ENCODE measurements at places on chromosomes 2 and 18.

- DNase-seq = no peak
Measured at GRCh38 chr2:169136885-169137534, 67.6 kb downstream of the DHRS9 start.

GRCh38 chr2:110157153-110157793, 41.7 kb upstream of the MALL start:
- DNase-seq = peak; percentile 49

- DNase-seq = no peak
Measured at GRCh38 chr2:103664690-103665089, 902.9 kb downstream of the TMEM182 start.

DNA sequence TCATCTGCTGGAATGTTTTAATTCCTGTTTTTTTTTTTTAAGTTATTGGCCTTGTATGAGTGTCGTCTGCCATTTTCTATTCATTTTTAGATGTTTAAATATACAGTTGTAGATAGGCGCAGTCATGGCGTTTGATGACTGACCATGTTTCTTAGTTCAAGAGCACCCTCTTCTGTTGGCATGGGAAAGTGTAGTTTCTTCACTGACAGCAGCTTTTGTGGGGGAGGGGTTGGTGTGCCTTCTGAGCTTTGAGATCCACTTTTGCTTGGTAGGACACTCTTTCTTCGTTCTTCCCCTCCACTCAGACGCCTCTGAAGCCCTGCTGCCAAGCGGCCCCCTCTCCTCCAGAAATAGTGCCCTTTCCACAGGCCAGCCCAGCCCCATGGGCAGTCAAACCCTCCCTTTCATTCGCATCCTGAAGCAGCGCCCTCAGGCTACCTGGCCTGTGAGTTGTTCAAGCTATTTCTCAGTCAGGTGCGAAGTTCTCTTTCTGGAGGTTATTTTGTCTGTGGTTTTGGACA, 492.0 kb downstream of the TNS1 start:
- DNase-seq = peak; percentile 77

- DNase-seq = no peak
Measured at GRCh38 chr2:101157272-101157671, 6.1 kb upstream of the TBC1D8 start.

DNA sequence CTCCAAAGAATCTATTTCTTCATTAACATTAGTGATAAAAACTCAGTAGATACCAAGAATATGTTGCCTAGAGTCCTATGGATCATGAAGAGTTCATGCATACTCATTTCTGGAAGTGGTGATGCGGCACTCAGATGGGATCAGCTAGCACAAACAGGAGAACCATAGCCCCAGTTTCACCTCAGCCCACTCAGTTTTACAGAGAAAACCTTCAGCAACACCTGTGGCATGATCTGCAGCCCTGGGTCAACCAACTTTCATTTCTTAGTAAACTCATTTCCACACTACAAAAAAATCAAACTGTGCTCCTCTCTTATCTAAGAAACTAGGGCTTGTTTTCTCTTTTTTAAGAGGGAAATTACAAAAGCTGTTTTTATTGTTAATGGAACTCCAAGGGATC, 569.4 kb downstream of the CCDC85A start:
- DNase-seq = no peak

DNA sequence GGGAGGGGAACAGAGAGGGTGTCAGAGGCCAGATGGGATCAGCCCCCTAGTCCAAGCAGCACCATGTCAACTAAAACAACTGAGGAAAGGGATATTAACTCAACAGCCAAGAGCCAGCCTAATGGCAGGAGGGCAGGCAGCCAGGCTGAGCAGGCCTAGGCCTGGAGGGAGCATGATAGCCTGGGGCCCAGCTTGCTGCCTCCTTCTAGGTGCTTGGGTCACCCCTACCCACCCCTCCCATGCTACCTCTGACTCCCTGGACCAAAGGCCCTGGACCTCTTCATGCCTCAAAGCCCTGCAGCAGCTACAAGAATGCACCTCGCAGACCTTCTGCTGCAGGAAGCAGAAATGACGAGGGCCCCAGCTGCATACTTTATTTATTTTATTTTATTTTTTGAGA, 22.1 kb upstream of the TNS1 start:
- DNase-seq = no peak

DNA sequence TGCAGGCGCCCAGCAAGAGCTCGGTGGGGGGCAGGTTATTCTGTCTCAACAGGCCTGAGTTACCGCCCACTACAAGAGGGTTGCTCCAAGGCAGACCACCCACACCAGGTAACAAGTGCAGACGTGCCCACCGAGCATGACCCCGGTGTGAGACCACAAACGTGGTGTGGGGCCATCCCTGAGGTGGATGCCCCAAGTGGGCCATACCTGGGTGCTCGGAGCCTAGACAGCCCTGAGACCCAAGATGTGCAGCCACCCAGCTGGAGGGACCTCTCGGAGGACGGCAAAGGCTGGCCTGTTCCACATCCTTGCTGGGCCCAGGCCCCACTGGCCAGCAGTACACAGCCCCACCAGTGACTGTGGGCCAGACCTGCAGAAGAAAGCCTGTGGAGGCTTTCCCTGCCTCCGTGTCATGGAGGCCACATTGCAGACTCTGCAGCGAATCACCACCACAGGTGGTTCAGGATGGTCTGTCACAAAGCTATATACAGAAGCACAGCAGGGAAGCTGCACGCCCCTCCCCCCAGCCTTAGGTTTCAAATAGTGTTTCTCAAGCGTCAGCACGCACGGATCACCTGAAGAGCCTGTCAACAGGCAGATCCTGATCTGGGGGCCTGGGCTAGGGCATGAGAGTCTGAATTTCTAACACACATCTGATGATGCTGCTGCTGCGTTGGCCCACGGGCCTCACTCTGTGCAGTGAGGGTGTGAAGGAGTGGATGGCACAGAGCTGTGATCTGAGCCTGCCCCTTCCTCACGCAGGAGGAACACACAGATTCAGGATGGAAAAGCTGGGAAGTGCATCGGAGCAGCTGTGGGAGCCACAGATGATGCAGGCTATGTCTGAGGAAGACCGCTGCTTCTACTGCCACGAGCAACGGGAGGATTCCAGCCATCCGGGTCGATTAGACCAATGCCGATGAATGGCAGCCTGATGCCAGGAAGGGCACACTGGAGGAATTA, 96.8 kb downstream of the UXS1 start:
- no peak for DNase-seq

- peak; percentile 87 for DNase-seq
Measured at GRCh38 chr2:3780477-3781402, 77.4 kb downstream of the DCDC2C start.

GRCh38 chr2:7703543-7704144, 786.4 kb downstream of the RNF144A start:
- no peak for DNase-seq

GRCh38 chr2:233349005-233349998, 5.0 kb upstream of the DGKD start:
- DNase-seq = peak; percentile 53

- no peak for DNase-seq
Measured at GRCh38 chr2:118300832-118301231, 212.6 kb downstream of the INSIG2 start.

GRCh38 chr2:97935719-97936161, 60.0 kb downstream of the TMEM131 start:
- no peak for DNase-seq

- DNase-seq = no peak
Measured at GRCh38 chr2:101300836-101301235, 7.7 kb downstream of the RNF149 start.

DNA sequence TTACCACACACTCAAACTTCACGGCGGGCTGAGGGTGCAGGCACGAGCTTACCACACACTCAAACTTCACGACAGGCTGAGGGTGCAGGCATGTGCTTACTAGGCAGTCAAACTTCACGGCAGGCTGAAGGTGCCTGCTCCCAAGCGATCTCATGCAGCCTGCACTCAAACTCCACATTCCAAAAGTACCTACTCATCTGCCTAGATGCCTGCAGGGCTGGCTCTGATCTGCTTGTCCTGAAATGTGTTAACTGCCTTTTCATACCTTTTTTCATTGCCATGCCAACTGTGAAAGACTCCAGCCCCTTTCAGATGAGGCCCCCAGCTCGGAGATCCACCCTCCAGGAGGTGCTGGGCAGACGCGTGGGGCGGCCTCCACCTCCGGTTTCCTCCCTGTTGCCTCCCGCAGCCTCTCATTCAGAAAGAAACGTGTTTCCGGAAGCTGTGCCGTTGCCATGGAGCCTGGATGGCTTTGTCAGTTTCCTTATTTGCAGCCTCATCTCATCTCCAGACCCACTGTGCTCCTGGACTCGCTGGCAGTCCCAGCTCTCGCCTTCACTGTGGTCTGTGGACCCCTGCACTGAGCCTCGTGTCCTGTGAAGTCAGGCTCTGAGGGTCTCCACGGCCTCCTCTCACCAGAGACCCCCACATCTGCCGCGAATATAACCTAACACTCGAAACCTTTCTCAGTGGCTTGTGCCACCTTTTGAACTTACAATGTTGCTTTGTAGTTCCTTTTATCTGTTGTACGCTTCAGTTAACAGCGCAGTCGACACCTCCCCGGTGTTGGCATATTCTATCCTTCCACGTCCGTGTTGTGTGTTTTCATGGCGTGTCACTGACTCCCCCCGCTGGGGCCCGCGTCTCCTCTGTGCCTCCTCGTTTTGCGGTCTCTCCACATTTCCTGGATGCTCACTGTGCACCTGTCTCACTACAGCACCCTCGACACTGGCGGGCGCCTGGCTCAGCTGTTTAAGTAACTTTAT, 106.1 kb upstream of the ALKAL2 start:
- peak; percentile 51 for DNase-seq

- no peak for DNase-seq
Measured at GRCh38 chr2:138421315-138421970, 80.1 kb upstream of the SPOPL start.

DNA sequence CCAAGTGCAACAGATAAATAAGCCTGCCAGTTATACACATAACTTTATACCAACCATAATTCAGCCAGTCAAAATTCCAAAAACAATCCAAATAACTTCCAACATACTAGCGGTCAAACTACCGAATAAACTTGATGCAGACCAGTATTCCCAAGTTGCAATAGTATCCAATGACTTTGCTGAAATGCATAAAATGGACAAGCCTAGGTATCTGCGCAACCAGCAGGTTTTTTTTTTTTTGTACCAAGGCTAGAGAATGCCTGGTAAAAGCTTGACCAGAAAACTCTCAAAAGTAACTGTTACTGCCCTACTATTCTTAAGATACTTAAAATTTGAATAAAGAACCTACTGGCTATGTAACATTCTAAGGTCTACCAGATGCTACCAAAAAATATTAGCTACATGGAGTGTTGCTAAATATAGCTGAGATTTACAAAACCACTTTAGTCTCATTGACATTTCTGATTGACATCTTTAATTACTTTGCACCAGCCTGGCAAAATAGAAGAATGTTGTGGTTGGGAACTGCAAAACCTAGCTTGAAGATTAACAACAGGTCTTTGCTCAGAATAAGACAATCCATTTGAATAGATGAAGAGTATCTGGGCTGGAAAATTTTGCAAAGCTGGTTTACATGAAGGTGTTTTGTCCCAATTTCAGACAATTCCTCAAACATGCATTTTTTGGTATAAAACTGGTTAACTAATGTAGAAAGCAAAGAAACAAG, 7.3 kb downstream of the SRSF7 start:
- DNase-seq = no peak

DNA sequence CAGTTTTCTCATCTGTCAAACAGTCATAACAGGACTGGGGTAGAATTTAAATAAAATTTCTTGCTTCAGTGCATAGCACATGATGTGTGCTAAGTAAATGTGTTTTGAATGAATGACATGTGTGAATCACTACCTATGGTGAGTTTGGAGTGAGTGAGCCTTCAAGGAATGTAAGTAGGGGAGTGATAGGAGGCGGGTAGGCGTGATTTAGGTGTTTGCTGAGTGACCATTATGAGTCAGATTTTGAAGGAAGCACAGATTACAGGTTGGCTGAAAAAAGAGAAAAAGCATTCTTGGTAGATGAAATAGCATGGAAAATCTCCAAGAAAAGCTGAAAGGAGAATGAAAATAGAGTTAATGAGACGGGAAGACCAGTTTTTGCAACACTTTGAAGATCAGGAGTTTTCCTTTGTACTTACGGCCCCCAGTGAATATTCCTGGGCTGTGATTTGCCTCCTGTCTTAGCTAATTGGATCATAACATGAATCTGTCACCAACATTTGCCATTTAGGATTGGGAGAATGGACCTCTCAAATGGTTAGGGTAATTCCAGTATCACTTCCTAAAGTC, 136.9 kb upstream of the GATA6 start:
- DNase-seq = no peak

GRCh38 chr2:142989273-142990204, 112.1 kb downstream of the KYNU start:
- DNase-seq = peak; percentile 5

DNA sequence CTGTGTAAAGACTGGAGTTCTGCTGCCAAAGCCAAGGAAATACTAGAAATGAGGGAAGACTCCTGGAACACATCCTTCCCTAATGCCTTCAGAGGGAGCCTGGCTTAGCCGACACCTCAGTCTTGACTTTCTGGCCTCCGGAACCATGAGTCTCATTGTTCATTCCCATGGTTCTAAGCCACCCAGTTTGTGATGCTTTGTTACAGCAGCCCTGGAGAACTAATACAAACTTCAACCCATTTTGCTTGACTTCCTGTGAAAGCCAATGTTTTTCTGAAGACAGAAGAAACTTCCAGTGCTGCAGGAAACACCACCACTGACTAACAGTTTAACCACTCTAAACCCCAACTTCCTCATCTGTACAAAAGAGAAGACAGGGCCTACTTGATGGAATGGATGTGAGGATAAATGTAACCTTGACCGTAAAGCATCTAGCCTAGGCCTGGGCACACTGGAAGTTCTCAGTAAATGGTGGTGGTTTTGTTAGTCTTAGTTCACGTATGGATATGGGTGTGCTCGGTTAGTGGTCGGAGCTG, 85.9 kb upstream of the RFX8 start:
- DNase-seq = no peak

- DNase-seq = no peak
Measured at GRCh38 chr18:45688833-45689232, 35.1 kb upstream of the SLC14A1 start.

DNA sequence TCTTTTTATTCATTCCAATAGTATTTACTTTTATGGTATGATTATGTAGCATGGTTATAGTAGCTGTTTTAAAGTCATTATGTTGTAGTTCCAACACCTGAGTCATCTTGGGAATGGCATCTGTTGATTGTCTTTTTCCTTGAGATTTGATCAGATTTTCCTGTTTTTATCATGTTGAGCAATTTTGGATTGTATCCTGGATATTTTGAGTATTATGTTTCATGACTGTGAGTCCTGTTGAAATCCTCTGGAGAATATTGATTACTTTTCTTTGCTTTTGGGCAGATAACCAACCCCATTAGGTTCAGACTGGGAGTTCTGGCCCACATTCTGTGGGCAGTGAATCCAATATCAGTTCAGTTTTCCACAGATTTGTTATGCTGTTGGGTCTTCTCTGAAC, 163.2 kb upstream of the SPRED2 start:
- DNase-seq = no peak

- peak; percentile 15 for DNase-seq
Measured at GRCh38 chr18:32730620-32731091, 42.2 kb downstream of the KLHL14 start.
